Activated B cell treated with CpG ODN at 0.5 μM for 24 hours (primary cell): ENCODE measurements at places on chromosomes 4 and X. TPM values are rescaled to one million over a fixed set of nuclear protein-coding genes. Genes with fewer than 3 reads are reported as not detected.

- no peak overlapping the region for H3K4me3 ChIP-seq
- DNase-seq: no peak
- H3K27ac ChIP-seq: no peak overlapping the region
- no peaks in the 10 kb centered on the region for H3K27me3 ChIP-seq
- no peaks in the 10 kb centered on the region for H3K4me1 ChIP-seq
Observed at GRCh38 chr4:8461086-8461485, 20.5 kb downstream of the TRMT44 start.

- H3K27ac ChIP-seq: no peak overlapping the region
- no peak for DNase-seq
- H3K4me1 ChIP-seq: peaks cover 2% of the 10 kb centered on the region
- H3K4me3 ChIP-seq: no peak overlapping the region
Observed at GRCh38 chr4:26032630-26033317, 118.8 kb downstream of the SMIM20 start.

- H3K4me1 ChIP-seq: no peaks in the 10 kb centered on the region
- no peak for DNase-seq
- no peaks in the 10 kb centered on the region for H3K36me3 ChIP-seq
- H3K4me3 ChIP-seq: no peak overlapping the region
- H3K27me3 ChIP-seq: no peaks in the 10 kb centered on the region
- no peak overlapping the region for H3K27ac ChIP-seq
Observed at GRCh38 chr4:64146030-64146429, 263.2 kb downstream of the TECRL start.

The NUDT10 gene
- 0.27 and 0.31 TPM in 2 replicates for total RNA-seq

DNA sequence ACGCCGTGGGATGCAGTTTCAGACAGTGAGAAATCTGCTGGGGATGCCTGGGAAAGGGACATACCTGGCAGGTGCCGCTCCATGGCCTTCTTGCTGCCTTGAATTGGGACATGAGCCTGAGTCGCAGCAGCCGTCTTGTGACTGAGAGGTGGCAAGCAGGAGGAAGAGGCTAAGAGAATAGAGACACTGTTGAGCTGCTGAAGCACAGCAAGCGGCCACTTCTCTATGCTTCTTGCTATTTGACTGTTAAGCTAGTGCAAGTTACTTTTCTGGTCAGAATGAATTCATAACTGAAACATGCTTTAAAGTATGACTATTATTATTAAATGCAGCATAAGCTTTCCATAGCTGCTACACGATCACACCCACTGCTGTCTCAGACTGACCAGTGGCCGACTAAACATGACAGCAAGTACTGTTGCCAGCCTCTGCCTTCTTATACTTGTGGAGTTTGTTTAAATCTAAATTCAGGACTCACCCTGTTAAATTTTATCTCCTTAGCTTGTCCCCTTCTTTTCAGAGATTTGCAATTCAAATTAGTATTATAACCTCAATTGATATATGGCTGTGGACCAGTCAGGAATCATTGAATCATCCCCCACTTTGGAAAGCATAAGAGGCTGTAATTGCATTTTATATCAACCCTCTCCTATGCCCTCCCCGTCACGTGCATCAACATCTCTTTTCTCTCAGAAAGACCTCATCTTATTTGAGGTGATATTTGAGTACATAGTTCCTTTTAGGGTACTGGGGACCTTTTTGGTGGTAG lies 24.8 kb upstream of the ACSL1 start:
- H3K4me3 ChIP-seq: no peak overlapping the region
- DNase-seq: peak; percentile 30
- H3K36me3 ChIP-seq: no peaks in the 10 kb centered on the region
- no peak overlapping the region for H3K27ac ChIP-seq
- no peaks in the 10 kb centered on the region for H3K27me3 ChIP-seq

- no peaks in the 10 kb centered on the region for H3K4me1 ChIP-seq
- no peaks in the 10 kb centered on the region for H3K27me3 ChIP-seq
- no peak for DNase-seq
- no peaks in the 10 kb centered on the region for H3K36me3 ChIP-seq
- no peak overlapping the region for H3K27ac ChIP-seq
- H3K4me3 ChIP-seq: no peak overlapping the region
Observed at GRCh38 chr4:187289371-187289770, 565.7 kb upstream of the FAT1 start.

The TMEM31 gene
- total RNA-seq: not detected in 2 replicates

The PCSK1N gene
- not detected in 2 replicates for total RNA-seq

- no peak overlapping the region for H3K4me3 ChIP-seq
- H3K27ac ChIP-seq: no peak overlapping the region
- H3K4me1 ChIP-seq: peaks cover 6% of the 10 kb centered on the region
- no peak for DNase-seq
- no peaks in the 10 kb centered on the region for H3K36me3 ChIP-seq
Observed at GRCh38 chr4:16890651-16891050, 7.8 kb downstream of the LDB2 start.

GRCh38 chr4:114890773-114891172 lies 222.6 kb downstream of the NDST4 start:
- no peaks in the 10 kb centered on the region for H3K4me1 ChIP-seq
- H3K36me3 ChIP-seq: no peaks in the 10 kb centered on the region
- no peak for DNase-seq
- H3K4me3 ChIP-seq: no peak overlapping the region
- H3K27me3 ChIP-seq: no peaks in the 10 kb centered on the region
- H3K27ac ChIP-seq: no peak overlapping the region
